Heart left ventricle (tissue), 16 donors: ENCODE measurements at places on chromosomes 5 and 9. TPM values are rescaled to one million over a fixed set of nuclear protein-coding genes. Genes with fewer than 3 reads are reported as not detected.

The PDCD1LG2 gene
- total RNA-seq = 1.1 TPM

DNA sequence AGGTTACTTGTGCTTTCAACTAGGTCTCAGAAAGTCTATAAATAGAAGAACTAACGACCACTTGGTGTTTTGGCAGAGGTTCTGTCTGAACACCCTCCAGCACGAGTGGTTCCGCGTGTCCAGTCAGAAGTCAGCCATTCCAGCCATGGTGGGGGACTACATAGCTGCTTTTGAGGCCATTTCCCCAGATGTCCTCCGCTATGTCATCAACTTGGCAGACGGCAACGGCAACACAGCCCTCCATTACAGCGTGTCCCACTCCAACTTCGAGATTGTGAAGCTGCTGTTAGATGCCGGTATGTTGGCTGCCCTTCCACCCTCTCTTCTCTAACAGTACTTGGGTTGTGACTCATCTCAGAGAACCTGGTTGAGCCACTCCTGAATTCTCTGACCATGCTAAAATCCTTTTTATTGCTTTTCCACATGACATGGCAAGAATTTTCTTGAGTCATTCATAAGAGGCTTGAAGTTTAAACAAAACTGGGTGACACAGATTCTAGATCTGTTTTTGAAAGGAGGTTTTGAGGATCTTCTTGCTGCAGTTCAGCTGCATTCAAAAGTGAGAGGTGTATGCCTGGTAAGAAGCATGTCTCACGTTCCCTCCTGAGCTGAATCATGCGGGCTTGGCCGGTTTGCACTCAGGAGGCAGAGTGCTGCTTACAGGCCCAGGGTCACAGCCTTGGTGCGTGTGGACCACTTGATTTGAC is 103.1 kb upstream of the DMRT1 start:
- peak; percentile 80 for DNase-seq

The TAS2R1 gene
- not detected for total RNA-seq

The GABRA1 gene
- total RNA-seq = not detected
